ENCODE measurements at places on chromosomes 1 and 21.

GRCh38 chr1:43935711-43936427 is 2.3 kb downstream of the ARTN start:
- no peak for DNase-seq

- DNase-seq = no peak
Measured at GRCh38 chr21:38898422-38899096, 92.8 kb downstream of the ETS2 start.

GRCh38 chr1:41482001-41482765 is 2.3 kb downstream of the EDN2 start:
- DNase-seq = no peak

DNA sequence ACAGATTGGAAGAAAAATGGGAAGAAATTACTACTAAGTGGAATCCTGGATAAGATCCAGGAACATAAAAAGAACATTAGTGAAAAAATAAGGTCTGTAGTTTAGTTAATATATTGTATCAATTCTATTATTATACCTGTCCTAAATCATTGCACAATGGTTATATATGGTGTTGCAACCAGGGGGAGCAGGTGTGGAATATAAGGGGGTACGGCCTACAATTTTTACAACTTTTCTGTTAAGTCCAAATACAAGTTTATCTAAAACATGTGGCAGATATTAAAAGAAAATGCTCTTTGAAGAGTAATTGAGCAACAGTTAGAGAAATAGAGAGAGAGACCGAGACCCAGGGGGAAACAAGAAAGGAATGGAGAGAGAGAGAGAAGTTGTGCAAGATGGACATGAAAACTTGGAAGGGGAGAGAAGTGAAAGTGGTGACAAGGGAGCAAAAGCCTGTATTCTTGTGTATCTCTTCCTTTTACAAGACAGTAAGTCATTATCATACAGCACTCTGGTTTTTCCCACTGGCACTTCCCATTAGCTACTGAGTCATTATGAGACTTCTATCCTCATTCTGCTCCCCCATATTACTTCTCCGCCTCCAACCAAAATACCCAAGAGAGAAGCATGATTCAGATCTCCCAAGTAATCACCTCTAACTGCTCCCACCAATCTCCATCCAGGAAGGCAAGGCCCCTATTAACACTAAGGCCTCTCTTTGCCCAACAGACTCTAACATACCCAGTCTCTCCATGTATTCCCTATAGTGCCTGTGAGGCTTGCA is 22.3 kb upstream of the TRAF3IP3 start:
- DNase-seq = no peak

GRCh38 chr1:244450597-244451538 is 841 bp downstream of the ADSS2 start:
- peak; percentile 62 for DNase-seq

DNA sequence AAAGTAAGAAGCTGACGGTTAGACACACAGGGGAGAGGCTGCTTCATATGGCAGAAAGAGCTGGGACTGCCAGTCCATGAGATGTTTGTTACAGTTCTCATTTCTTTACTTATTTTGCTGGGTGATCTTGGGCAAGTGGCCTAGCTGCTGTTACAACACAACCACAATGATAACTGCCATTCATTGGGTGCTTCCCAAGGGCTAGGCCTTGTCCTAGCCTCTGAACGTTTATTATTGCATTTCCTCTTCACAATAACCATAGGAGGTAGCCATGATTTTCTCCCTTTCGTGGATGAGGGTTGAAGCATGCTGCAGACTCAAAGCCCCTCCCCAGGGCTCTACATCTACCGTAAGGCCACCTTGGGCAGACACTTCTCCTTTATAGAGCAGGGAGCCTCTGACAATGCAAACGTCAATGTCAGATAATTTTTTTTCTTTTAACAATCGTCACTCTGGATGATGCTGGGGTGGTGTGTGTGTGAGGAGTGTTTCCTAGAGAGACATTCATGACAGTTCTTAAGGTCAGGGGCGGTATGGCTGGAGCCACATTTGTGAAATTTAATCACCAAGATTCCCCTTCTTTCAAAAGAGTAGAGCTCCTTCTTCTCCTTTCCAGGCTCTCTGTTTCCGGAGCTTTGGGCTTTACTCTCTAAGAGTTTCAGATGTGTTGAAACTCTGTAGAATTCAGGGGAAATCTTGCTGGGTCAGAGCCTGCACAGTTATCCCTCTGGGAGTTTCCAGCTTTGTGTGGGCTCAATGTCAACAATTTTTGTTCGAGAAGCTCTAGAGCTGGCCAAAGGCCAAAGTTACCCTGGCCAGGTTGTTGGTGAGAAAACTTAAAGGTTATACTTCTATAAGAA is 138.5 kb upstream of the SGIP1 start:
- DNase-seq = no peak

GRCh38 chr1:164495905-164496304 is 63.1 kb upstream of the PBX1 start:
- DNase-seq = no peak

- DNase-seq = no peak
Measured at GRCh38 chr1:168430321-168430720, 113.5 kb downstream of the XCL2 start.

DNA sequence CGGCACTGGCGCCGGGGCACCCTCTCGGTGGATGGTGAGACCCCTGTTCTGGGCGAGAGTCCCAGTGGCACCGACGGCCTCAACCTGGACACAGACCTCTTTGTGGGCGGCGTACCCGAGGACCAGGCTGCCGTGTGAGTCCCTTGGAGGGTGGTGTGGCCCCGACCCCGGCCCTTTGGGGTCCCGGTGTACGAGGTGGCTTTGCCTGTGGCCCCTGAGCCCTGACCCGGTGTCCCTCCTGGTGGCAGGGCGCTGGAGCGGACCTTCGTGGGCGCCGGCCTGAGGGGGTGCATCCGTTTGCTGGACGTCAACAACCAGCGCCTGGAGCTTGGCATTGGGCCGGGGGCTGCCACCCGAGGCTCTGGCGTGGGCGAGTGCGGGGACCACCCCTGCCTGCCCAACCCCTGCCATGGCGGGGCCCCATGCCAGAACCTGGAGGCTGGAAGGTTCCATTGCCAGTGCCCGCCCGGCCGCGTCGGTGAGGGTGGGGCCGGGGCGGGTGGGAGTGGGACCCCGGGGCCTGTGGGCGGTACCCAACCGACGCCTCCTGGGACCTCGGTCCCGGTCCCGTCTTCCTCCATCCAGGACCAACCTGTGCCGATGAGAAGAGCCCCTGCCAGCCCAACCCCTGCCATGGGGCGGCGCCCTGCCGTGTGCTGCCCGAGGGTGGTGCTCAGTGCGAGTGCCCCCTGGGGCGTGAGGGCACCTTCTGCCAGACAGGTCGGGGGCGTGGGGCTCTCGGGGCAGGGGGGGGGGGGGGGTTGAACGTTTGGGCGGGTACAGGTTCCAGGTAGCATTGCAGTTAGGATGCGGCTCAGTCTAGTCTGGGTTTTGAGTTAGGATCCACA is 24.6 kb downstream of the RNF223 start:
- DNase-seq = no peak

- DNase-seq = no peak
Measured at GRCh38 chr1:204192046-204192445, 4.2 kb downstream of the KISS1 start.

GRCh38 chr21:34618941-34619340 is 4.0 kb upstream of the RCAN1 start:
- no peak for DNase-seq

- DNase-seq = no peak
Measured at GRCh38 chr1:162587347-162587746, 25.8 kb downstream of the UAP1 start.

DNA sequence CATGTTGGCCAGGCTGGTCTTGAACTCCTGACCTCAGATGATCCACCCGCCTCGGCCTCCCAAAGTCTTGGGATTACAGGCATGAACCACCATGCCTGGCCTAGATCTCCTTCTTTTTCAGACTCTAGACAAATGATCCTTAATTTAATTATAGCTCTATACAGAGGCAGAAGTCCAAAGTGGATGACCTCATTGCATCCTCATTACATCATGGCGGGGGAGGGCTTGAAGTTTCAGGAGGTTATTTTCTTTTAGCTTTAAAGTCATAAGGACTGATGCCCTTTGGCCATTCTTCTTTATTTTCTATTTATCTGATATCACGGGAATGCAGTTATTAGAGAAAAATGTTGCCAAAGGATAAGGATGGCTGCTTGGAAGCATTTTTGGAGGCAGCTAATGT is 14.1 kb upstream of the MARK1 start:
- no peak for DNase-seq

- no peak for DNase-seq
Measured at GRCh38 chr1:234208351-234208750, 164.9 kb upstream of the COA6 start.

GRCh38 chr1:192601143-192601542 is 25.6 kb downstream of the RGS1 start:
- no peak for DNase-seq

DNA sequence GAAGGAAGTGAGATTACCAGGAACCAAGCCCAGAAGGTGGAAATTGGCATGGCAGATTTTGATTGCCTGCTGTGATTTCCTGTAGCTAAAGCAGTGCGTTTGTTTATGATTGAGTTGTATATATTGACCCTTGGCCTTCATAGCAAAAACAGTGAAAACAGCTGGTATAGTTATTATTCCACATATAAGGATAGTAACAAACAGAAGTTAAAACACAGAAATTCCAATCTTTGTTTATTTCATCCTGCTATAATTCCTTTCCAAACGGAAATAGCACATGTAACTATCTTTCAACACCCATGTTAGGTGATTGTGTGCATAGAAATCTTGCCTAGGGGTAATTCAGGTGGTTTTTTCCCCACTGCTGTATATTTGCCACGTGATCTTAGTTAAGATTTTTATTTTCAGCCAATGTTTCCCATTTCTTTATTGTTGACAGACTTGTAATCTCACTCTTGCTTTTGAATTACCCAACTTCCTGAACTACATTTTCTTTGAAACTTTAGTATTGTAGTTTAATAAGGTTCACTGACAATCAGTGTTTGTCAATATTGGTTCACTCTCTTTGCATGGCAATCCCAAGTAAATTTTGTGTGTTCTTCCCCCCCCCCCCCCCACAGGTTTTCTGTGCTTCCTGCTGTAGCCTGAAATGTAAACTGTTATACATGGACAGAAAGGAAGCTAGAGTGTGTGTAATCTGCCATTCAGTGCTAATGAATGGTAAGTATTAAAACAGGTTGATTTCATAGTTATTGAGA is 102.7 kb downstream of the CC2D1B start:
- no peak for DNase-seq

- DNase-seq = no peak
Measured at GRCh38 chr1:228410671-228411070, 4.0 kb upstream of the TRIM11 start.

DNA sequence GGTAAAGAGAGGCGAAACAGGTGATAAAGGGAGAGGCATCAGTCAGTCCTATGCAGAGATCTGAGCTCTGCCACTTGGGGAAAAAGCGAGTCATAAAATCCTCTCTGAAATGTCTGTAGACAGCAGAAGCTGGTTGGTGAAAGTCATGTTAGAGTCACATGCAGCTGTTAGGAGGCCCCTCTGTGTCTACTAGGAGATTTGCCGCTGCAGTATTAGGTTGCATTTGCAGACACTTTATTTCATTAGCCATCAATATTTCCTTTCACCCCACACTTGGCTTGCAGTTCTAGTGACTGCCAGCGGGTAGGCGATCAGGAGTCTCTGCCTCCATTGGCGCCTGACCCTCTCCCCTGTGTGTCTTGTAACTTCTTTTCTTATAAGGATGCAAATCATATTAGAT is 16.2 kb downstream of the ATP1A4 start:
- no peak for DNase-seq

DNA sequence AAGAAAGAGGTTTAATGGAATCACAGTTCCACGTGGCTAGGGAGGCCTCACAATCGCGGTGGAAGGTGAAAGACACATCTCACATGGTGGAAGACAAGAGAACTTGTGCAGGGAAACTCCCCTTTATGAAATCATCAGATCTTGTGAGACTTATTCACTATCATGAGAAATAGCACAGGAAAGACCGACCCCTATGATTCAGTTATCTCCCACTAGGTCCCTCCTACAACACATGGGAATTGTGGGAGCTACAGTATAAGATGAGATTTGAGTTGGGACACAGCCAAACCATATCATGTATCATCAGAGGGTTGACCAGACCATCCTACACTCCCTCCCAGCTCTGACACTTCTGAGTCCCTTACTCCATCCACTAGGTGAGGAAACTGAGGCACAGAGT is 143.9 kb upstream of the KLHDC7A start:
- DNase-seq = no peak

DNA sequence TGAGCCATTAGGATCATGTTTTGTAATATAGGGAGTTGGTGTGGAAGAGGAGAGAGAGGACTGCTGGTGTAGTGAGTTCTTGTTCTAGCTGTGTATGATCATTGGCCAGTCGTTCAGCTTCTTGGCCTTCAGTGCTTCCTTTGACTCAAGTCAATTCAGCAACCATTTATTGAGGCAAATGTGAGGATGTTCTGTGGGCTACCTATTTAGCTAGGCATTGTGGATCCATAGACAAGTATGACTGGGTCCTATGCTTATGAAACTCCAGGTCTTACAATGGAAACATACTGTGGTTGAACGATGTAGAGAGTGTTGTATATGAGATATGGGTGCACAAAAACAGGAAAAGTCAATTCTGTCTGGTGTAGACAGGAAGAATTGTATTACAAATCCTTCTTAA is 41.7 kb downstream of the NFIA start:
- DNase-seq = no peak

DNA sequence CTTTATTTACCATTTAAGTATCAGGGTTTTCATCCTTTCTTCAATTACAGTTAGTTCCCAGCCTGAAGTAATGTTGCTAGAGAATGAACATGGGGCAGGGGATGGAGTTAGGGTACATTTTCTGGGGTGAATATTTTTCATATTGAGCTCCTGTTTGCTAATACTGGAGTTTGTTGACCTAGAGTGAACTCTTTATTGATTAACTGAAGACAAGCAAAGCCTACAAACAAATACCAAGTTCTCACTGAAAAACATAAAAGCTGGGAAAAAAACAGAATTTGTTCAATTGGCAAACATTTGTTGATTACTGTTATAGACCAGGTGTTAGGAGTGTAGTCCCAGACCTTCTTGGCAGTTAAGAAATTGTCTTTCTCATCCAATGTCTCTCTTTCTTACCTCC is 28.2 kb upstream of the PIGV start:
- DNase-seq = no peak
